CD4-positive, CD25-positive, alpha-beta regulatory T cell (primary cell): ENCODE measurements at places on chromosomes 2 and 18. TPM values are rescaled to one million over a fixed set of nuclear protein-coding genes. Genes with fewer than 3 reads are reported as not detected.

ZDBF2 gene
- 3.2 TPM for polyA plus RNA-seq

SERPINB10 gene
- polyA plus RNA-seq: not detected

ROCK1 gene
- 27.9 TPM for polyA plus RNA-seq

CTLA4 gene
- 79.2 TPM for polyA plus RNA-seq

- peaks cover 8% of the 10 kb centered on the region for H3K36me3 ChIP-seq
- peak; percentile 55 for DNase-seq
- H3K27me3 ChIP-seq: no peaks in the 10 kb centered on the region
- peaks cover 33% of the 10 kb centered on the region for H3K4me1 ChIP-seq
Observed at GRCh38 chr2:191115804-191116203, 35.0 kb downstream of the STAT4 start.

DNA sequence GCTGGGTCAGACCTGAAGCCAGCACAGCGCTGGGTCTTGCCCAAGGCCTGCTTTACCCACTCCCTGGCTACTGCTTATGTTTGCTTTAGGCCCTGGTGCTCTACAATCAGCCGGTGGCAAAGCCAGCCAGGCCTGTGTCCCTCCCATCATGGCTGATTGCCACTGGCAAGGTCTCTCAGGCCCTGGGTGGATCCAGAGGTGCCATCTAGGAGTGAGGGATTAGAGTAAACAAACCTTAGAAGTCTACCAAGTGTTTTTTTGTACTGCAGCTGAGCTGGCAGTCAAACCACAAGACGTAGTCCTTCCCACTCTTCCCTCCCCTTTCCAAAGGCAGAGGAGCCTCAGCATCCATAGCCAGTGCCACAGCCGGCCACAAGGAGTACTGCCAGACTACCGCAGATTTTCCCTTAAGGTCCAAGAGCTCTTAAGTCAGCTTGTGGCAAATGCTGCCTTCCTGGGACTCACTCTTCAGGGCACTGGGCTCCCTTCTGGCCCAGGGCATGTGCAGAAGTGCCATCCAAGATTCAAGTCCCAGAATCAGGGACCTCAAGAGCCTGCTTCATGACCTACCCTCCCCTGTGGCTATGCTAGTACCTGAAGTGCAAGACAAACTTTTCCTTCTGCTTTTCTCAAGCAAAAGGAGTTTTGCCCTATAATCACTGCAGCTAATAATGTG lies 20.0 kb downstream of the IL1RL2 start:
- no peak for DNase-seq
- H3K36me3 ChIP-seq: no peaks in the 10 kb centered on the region
- no peak overlapping the region for H3K4me3 ChIP-seq
- no peaks in the 10 kb centered on the region for H3K27me3 ChIP-seq
- no peaks in the 10 kb centered on the region for H3K4me1 ChIP-seq

- H3K4me3 ChIP-seq: no peak overlapping the region
- H3K27me3 ChIP-seq: no peaks in the 10 kb centered on the region
- H3K36me3 ChIP-seq: no peaks in the 10 kb centered on the region
Observed at GRCh38 chr2:44834656-44835055, 106.8 kb upstream of the SIX3 start.

DNA sequence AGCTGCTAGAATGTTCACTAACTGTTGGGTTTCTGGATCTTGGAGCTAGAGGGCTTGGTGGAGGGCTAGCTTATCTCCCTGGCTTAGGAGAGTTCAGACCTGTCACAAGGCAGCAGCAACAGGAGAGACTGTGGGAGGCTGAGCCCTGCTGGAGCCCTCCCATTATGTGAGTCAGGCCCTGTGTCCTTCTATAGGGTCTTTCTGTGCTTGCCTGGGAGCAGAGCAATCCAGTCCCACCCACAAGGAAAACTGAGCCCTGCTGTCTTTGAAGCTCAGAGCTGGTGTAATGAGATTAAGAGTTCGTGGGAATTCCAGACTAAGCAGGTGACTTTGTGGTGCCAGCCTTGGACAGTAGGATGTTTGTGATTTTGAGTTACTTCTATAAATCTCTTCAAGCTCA lies 249.0 kb downstream of the TTC32 start:
- H3K4me1 ChIP-seq: no peaks in the 10 kb centered on the region
- H3K27ac ChIP-seq: no peak overlapping the region
- H3K27me3 ChIP-seq: no peaks in the 10 kb centered on the region
- no peak overlapping the region for H3K4me3 ChIP-seq
- H3K36me3 ChIP-seq: no peaks in the 10 kb centered on the region
- DNase-seq: no peak
